ENCODE measurements at places on chromosomes 5 and 9. TPM values are rescaled to one million over a fixed set of nuclear protein-coding genes. Genes with fewer than 3 reads are reported as not detected.

Gene TXNDC15
- 68.0 TPM for total RNA-seq

Gene LSM11
- 1.8 TPM for total RNA-seq

Gene NDST1
- 74.1 TPM for total RNA-seq

Gene PCDHGA3
- total RNA-seq: 5.9 TPM

Gene LRRC26
- 7.8 TPM for total RNA-seq

Gene STK32A
- total RNA-seq: 6.9 TPM

Gene PLAC8L1
- not detected for total RNA-seq

Gene C5orf63
- total RNA-seq: 4.0 TPM

Data from breast epithelium (tissue), 4 donors.